Activated T-cell treated with anti-CD3 and anti-CD28 coated beads, Interleukin-2, amount 50 U/mL, for 24 hours (primary cell): ENCODE measurements at places on chromosomes 6 and 20.

GRCh38 chr6:13614926-13615791 is at the start of gene NOL7:
NOL7 (plus strand) TSS chr6:13615335; CDS start chr6:13615359, 24 bp downstream.
- peak; percentile 99 for DNase-seq
- peak within 1 kb of the TSS; percentile 97 for H3K27ac ChIP-seq
- H3K36me3 ChIP-seq: peaks cover 76% of the 10 kb centered on the region
- H3K27me3 ChIP-seq: no peaks in the 10 kb centered on the region
- H3K4me1 ChIP-seq: peaks cover 47% of the 10 kb centered on the region

GRCh38 chr20:33647603-33648395 is 14.3 kb upstream of the C20orf144 start:
- no peak for DNase-seq
- H3K4me1 ChIP-seq: peaks cover 48% of the 10 kb centered on the region
- no peak overlapping the region for H3K4me3 ChIP-seq

- H3K4me3 ChIP-seq: no peak overlapping the region
- H3K27ac ChIP-seq: no peak overlapping the region
- peaks cover 43% of the 10 kb centered on the region for H3K4me1 ChIP-seq
- DNase-seq: no peak
- H3K27me3 ChIP-seq: no peaks in the 10 kb centered on the region
Measured at GRCh38 chr20:2738331-2739041, 45.9 kb downstream of the EBF4 start.

GRCh38 chr6:111865909-111866546 is 7.2 kb downstream of the FYN start:
- H3K36me3 ChIP-seq: peaks cover 92% of the 10 kb centered on the region
- H3K4me3 ChIP-seq: peak overlapping the region; percentile 98
- peaks cover 97% of the 10 kb centered on the region for H3K4me1 ChIP-seq

- H3K4me1 ChIP-seq: peaks cover 18% of the 10 kb centered on the region
- no peak overlapping the region for H3K27ac ChIP-seq
Measured at GRCh38 chr20:58630063-58630462, 21.0 kb upstream of the STX16 start.

- H3K4me3 ChIP-seq: no peak overlapping the region
- no peaks in the 10 kb centered on the region for H3K36me3 ChIP-seq
- DNase-seq: no peak
- no peaks in the 10 kb centered on the region for H3K4me1 ChIP-seq
- no peak overlapping the region for H3K27ac ChIP-seq
Measured at GRCh38 chr20:688809-689212, 13.2 kb upstream of the SCRT2 start.

DNA sequence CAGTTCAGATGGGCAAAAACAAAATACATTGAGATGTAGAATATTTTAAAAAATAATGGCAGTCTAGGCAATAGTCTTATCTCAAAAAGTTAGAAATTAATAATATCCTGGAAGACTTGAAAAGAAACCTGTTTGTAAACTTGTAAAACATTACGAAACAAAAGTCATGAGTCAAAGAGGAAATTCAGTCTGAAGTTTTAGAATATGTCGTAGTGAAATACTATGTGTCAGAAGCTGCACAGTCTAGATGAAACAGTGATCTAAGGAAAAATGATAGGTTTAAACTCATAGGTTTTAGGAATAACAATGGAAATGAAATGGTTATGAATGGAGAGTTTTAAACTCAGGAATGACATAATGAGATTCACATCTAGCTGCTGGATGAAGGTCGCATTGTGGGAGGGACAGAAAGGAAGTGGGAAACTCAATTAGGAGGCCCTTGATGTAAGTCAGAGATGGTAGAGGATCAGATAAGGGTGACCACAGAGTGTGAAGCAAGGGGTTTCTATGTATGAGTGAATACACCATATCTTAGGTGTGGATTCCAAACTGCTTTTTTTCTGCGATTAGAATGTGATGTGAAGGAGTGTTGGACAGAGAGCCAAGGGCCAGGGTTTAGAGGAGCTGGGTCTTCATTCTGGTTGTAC is 2.8 kb downstream of the SNRPB2 start:
- peaks cover 85% of the 10 kb centered on the region for H3K36me3 ChIP-seq
- no peak for DNase-seq

DNA sequence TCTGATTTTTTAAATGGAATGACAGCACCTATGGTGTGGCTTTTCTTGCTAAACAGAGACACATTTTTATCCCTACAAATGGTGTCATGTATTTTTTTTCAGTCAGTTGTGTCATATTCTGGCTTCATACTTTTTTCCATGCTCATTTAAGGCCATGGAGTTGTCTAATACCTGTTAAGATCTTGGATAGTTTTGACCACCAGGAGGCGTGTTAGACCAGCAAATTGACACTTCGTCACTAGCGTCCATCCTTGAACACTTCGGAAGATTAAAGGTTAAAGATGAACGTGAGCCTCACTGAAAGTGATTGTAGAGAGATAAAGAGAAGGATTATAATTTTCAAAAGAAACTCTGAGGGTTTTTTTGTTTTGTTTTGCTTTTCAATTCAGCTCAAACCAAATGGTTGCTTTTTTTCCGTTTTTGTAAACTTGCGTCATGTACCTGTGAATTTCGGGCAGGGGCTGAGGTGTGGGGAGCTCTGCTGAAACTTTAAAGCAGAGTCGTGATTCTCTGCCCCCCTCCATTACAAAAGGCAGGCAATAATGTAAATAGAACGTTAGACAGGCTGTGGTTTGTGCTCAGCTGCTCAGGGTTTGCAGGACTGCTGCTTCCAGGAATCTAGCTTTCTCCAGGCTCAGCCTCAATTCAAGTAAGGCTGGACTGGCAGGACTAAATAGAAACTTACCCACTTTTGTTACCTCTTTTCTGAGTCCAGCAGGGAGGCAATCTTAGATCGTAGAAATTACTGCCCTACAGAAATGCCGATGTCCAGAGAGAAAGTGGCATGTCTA is 245.1 kb downstream of the FOXA2 start:
- H3K4me3 ChIP-seq: no peak overlapping the region
- peaks cover 1% of the 10 kb centered on the region for H3K4me1 ChIP-seq
- peaks cover 7% of the 10 kb centered on the region for H3K27me3 ChIP-seq
- H3K27ac ChIP-seq: no peak overlapping the region
- no peak for DNase-seq

DNA sequence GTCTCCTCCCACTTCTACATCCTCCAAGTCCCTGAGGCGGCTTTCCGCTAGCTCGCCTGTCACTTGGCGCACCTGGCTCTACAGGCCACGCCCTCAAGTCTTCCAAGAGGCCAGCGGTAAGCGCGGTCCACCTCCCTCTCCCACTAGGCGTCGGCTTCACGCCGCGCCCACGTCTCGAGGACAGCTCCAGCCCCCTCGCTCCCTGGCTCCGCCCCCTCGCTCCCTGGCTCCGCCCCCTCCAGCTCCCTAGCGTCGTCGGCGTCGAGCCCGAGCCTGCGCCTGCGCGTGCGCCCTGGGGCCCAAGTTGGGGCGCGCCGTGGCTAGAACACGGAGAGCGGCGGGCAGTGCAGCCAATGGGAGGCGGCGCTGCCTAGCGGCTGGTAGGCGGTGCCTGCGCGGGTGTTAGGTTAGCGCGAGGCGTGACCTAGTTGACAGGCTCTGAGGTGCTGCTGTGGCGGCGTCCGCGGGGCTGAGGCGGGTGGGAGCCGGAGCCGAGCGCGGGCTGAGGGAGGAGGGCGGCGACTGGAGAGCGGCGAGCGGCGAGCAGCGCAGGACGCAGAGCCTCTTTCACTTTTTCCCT is at the start of gene MACROD2:
Gene MACROD2, plus strand, starts transcription at position 431 of the 580 bp plus-strand sequence.
- peak within 1 kb of the TSS; percentile 51 for H3K4me3 ChIP-seq
- peak; percentile 40 for DNase-seq
- peaks cover 7% of the 10 kb centered on the region for H3K4me1 ChIP-seq
- no peaks in the 10 kb centered on the region for H3K36me3 ChIP-seq
- peaks cover 37% of the 10 kb centered on the region for H3K27me3 ChIP-seq

DNA sequence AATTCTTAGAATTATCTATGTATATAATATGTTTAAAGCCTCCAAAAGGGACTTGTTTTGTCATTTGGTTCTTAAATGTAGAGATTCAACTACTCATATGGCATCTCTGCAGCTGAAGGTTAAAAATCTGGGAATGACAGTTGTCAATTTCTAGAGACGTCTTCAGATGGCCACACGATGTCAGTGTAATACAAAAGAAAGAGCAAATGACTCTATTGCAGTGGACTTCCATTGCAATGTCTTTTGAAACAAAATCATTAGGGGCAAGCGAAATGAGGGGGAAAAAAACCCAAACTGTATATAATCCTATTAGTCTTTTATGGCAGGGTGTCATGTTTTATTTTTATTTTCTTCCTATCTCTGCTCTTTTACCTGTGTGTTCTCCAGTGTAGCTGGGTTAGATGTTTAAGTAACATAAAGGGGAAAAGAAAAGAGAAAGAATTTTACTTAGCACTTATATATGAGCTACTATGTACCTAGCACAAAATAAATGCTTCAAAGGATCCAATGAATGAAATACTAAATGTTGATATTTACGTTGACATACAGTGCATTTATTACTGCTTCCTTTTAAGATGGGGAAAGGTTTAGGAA is 26.2 kb downstream of the CCN2 start:
- no peaks in the 10 kb centered on the region for H3K36me3 ChIP-seq
- H3K4me3 ChIP-seq: no peak overlapping the region
- no peaks in the 10 kb centered on the region for H3K4me1 ChIP-seq
- peaks cover 17% of the 10 kb centered on the region for H3K27me3 ChIP-seq
- no peak for DNase-seq

DNA sequence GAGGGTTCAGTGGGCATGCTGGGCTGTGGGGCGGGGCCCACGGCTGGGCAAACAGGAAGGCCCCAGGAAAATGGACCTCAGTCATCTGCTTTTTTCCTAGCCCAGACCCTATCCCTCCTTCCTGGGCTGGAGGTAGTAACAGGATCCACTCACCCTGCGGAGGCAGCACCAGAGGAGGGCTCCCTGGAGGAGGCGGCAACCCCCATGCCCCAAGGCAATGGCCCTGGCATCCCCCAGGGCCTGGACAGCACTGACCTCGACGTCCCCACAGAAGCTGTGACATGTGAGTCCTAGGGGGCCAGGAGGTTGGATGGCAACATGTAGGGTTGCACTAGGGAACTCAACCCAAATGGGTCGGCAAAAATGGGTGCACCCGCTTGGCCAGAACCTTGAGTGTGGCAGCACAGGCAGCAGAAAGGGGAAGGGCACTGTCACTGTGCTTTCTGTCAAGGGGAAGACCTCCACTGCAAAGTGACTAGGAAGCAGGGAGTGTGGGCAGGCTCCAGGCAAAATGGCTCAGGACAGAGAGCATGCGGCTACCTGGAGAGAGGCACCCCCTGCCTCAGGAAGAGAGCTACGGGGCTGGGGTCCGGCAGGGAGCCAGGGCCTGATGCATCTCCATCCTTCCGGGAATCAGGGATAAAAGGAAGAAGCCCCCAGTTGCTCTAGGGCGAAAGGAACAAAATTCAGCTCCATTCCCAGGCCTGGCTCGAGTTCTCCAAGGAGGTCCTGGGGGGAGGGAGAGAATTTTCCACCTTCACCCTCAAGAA is 7.9 kb downstream of the MDFI start:
- H3K27me3 ChIP-seq: peaks cover 18% of the 10 kb centered on the region
- DNase-seq: no peak
- H3K27ac ChIP-seq: no peak overlapping the region
- no peak overlapping the region for H3K4me3 ChIP-seq

GRCh38 chr6:121393731-121394505 is 41.5 kb upstream of the GJA1 start:
- no peak overlapping the region for H3K27ac ChIP-seq
- DNase-seq: no peak
- H3K4me1 ChIP-seq: no peaks in the 10 kb centered on the region
- no peak overlapping the region for H3K4me3 ChIP-seq

GRCh38 chr20:47781632-47782031 is 3.6 kb downstream of the SULF2 start:
- no peak overlapping the region for H3K27ac ChIP-seq
- H3K36me3 ChIP-seq: no peaks in the 10 kb centered on the region
- peaks cover 16% of the 10 kb centered on the region for H3K4me1 ChIP-seq
- peaks cover 38% of the 10 kb centered on the region for H3K27me3 ChIP-seq
- no peak for DNase-seq

GRCh38 chr6:33292996-33293682 is 3.7 kb downstream of the PFDN6 start:
- no peak overlapping the region for H3K4me3 ChIP-seq
- H3K36me3 ChIP-seq: peaks cover 80% of the 10 kb centered on the region
- peaks cover 37% of the 10 kb centered on the region for H3K4me1 ChIP-seq
- no peak for DNase-seq
- peak overlapping the region; percentile 75 for H3K27ac ChIP-seq
- H3K27me3 ChIP-seq: no peaks in the 10 kb centered on the region
